Ureter (tissue), 1 donor: ENCODE measurements at places on chromosomes 7 and 10. TPM values are rescaled to one million over a fixed set of nuclear protein-coding genes. Genes with fewer than 3 reads are reported as not detected.
A peak's percentile ranks its signal among the peaks of the same experiment; 100 is the strongest.

The CYP2C19 gene
- not detected for total RNA-seq

GRCh38 chr10:87519582-87519981 lies 14.9 kb downstream of the MINPP1 start:
- DNase-seq = no peak

- no peak for DNase-seq
Observed at GRCh38 chr7:11831156-11831735, 752 bp downstream of the THSD7A start.

- no peak for DNase-seq
Observed at GRCh38 chr10:68192113-68192512, 39.8 kb downstream of the ATOH7 start.

The PIP gene
- total RNA-seq = not detected

DNA sequence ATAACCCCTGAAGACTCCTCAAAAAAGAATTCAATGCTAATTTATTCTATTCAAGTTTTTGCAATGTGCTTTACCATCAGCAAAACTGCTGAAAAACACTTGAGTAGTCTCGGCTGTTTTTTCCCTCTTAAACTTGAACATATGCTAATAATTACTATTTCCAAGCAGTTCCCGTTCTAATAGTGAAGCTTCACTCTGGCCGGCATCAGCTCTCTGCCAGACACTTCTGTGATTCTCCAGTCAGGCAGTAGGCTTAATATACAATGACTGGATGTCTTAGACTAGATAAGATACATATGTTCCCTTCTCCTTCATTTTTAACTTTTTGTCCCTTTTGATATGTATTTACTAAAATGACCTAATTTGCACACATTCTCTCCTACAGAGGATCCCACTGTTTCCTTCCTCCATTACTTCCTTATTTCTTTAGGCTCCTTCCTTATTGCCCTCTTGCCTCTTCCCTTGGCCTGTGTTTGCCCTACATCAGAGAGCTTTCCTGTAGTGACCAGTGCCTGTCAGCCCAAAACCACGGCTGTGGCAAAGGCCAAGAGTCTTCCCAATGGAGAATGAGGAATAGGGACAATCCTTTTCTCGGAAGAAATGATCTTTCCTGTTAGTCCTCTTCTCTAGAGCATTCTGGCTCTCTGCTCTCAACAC lies 23.5 kb downstream of the HEPACAM2 start:
- no peak for DNase-seq

DNA sequence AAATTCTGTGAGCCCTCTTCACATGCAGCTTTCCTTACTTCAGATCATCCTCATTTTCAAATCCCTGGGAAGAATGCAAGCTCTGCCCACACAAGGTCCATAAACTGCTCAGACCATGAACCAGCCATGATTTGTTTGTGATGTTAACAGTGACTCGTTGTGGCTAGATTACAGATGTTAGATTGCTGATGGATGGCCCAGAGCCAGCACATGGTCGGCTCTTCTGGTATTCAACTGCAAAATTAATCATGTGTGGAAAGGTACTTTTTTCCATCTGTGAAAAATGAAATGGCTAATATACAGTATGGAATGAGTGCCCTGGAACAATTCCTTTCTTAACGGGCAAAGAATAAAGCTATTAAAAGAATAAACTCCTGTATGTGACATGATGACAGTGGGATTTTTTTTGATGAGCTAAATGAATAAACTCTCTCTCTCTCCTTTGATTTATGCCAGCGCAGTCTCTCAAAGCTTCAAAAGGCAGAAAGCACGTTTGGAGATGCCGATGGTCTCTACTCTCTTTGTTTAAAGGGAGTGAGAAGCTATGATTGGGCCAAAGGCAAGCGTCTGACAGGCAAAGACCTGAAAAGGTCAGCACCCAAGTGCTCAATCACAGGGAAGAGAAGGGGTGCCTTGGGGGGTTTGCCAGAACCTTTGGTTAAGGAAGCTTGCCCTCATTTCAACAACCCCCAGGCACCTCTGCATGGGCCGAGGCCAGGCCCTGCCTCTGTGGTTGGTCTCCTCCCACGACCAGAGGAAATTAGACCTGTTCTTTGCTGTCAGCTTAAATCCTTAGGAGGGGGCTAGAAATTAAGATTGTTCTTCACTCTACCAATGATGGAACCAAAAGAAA lies 444.0 kb upstream of the NFE2L3 start:
- DNase-seq = no peak

GRCh38 chr7:130822642-130823041 lies 88.6 kb upstream of the KLF14 start:
- no peak for DNase-seq

GRCh38 chr7:44385434-44386138 lies 60.2 kb upstream of the CAMK2B start:
- no peak for DNase-seq

GRCh38 chr10:126224967-126225671 lies 163.2 kb downstream of the ADAM12 start:
- DNase-seq = no peak

- DNase-seq = no peak
Observed at GRCh38 chr7:55463686-55464262, 98.6 kb downstream of the LANCL2 start.

GRCh38 chr7:111568870-111569462 lies 6.7 kb upstream of the IMMP2L start:
- DNase-seq = no peak

GRCh38 chr10:97059006-97059871 lies 126.5 kb downstream of the SLIT1 start:
- no peak for DNase-seq

The GPR85 gene
- 2.8 TPM for total RNA-seq

GRCh38 chr7:157889480-157889879 lies 552.7 kb downstream of the DNAJB6 start:
- DNase-seq = no peak

The ANKRD61 gene
- total RNA-seq = not detected

DNA sequence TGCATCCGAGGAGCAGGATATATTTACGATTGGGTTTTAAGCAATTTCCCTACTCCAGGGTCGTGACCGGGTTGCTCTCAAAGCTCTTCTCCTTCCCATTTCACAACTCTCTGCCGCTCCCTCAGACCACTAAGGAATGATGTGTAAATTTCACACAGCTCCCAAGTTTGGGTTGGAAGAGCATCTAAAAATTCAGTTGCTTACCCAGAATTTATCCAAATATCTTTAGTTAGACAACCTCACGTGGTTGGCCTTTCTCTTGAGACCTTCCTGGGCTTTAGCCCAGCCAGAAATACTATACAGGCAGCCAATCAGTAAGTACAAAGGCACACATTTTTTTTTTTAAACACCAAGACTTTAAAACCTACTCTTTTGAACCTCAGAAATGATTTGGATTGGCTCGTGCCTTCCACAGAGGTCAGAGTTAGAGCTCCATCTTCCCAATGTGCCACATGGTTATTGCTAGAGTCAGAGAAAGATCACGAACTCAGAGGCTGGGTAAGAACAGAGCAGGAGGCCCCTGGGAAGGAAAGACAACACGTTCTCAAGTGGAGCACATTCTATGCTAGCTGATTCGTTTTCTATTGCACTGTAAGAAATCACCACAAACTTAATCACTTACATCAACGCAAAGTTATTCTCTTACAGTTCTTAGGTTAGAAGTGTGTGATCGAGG lies 335.4 kb upstream of the MGMT start:
- no peak for DNase-seq

DNA sequence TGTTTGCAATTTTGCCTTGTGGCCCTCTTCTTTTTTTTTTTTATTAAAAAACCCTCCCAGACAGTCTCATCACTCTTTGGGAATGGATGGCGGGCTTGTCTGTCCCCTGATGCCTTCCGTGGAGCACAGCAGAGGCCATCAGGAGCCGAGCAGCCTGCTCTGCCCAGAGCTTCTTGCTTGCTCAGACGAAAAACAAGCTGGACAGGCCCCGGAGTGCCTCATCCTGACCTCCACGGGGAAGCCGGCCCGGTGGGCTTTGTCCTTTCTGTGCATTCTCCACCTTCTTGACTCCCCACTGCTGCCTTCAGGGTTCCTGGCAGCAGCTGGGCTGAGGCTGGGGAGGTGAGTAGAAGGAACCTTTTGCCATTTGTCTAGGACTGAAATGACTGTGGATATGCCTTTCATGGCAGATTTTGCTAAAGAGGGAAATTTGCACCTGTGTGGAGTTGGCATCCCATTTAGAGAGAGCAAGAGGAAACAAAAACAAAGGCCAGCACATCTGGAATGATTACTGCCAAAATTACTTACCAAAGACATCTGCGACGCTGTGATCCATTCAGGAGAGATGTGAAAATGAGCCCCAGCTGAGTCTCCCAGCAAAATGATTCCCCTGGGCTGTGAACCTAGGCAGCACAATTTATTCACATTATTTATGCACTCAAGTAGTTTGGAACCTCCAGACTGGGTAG lies 108.3 kb downstream of the AOAH start:
- DNase-seq = no peak

GRCh38 chr10:86254081-86254480 lies 112.5 kb downstream of the GRID1 start:
- DNase-seq = peak; percentile 10

DNA sequence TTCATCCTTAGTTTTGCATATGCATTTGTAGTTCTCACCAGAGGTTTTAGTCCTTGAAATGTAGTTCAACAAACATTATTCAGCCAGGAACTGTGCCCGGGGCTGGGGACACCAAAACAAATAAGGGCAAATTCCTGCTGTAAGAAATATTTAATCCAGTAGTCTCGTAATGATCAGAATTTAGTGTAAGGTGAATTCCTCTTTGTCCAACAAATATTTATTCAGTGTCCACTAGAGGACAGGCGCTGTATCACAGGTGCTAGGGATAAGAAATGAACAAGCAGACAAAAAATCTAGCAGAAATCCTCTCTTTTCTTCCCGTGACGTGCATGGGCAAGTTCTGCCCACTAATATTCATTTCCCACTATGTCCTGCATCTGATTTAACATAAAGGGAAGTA lies 17.6 kb downstream of the LGI1 start:
- no peak for DNase-seq

GRCh38 chr10:30215141-30215540 lies 133.9 kb downstream of the MTPAP start:
- no peak for DNase-seq

GRCh38 chr7:54764861-54765260 lies 5.8 kb upstream of the SEC61G start:
- no peak for DNase-seq

The AGR2 gene
- 216 TPM for total RNA-seq

The SPAM1 gene
- not detected for total RNA-seq

The DTX2 gene
- total RNA-seq = 67.8 TPM

GRCh38 chr10:102597131-102597991 lies 46.9 kb upstream of the TRIM8 start:
- DNase-seq = no peak

DNA sequence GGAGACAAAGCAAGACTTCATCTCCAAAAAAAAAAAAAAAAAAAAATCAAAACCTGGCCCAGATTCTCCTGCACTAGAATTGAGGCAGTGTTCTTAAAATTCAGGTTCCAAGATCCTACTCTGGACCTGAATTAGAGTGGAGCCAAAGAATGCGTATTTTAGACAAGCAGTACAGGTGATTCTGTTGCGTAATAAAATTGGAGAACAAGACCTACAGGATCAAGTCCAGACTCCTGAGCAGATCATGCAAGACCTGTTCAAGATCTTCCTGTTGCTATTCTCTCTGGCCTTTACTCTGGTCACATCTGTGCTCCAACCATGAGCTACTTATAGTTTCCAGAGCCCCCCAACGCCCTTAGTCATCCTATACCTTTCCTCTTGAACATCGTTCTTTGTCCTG lies 51.5 kb upstream of the RSBN1L start:
- DNase-seq = no peak

GRCh38 chr7:87056346-87056745 lies 3.1 kb downstream of the ELAPOR2 start:
- DNase-seq = no peak

DNA sequence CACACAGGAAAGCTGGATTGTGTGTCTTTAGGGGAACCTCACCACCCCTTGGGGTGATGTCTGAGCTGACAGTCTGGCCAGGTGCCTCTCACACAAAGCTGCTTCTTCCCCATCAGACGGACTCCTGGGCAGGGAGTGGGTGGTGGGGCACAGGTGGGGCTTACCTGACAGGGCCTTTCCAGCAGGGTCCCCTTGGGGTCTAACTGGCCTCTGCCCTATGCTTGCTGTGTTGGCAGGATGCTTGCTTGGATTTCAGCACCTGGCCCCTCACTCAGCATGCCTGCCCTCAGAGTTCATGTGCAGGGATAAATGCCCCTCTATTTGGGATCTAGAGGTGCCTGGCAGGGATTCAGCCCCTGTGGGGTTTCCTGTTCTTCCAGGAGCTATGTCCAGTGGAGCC lies 496.9 kb upstream of the ZMIZ1 start:
- no peak for DNase-seq

GRCh38 chr10:11931038-11931437 lies 107.9 kb downstream of the PROSER2 start:
- no peak for DNase-seq

- DNase-seq = no peak
Observed at GRCh38 chr7:25861601-25862260, 290.3 kb upstream of the NFE2L3 start.

The ITGA8 gene
- total RNA-seq = 58.6 TPM

GRCh38 chr10:6766131-6766801 lies 186.2 kb upstream of the PRKCQ start:
- no peak for DNase-seq

- peak; percentile 44 for DNase-seq
Observed at GRCh38 chr7:146115851-146116520, 615 bp upstream of the CNTNAP2 start.

DNA sequence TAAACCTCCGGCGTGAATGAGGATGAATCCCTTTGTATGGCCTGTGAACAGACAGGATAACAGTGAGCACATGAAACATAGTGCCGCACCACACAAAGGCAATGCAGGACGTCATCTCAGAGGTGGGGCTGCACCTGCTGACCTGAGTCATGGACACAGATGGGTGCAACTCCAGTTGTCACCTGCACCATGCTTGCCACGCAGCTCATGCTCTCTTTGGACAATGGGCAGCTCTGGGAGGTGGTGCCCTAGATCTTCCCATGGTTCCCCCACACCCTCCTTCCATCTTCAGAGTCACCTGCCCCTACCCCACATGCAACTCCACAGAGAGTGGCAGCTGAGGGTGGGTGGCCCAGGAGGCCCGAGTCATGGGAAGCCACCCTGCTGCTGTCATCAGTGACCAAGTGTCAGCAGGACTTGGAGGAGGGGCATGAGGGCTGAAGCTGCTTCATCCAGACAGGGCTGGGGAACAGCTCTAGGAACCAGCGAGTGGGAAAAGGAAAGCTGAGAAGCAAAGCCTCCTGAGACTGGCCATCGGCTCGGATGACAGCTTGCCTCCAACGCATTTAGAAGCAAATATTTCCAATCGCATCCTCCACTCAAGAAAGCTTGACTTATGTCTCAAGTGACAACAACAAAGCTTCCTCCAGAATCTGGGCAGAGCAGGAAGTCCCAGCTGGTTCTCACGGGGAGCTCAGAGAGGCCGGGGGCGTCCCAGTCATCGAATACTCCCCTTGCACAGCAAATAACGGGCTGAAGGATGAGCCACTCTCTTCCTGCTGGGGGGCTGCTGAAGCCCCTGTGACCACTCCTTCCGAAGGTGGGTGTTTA lies 27.1 kb downstream of the VIPR2 start:
- DNase-seq = no peak

The BNIP3 gene
- 21.5 TPM for total RNA-seq

The HHEX gene
- 6.3 TPM for total RNA-seq

The ANLN gene
- total RNA-seq = 5.8 TPM

The PON1 gene
- not detected for total RNA-seq

GRCh38 chr7:99128076-99128950 lies 15.6 kb downstream of the SMURF1 start:
- DNase-seq = no peak

- DNase-seq = no peak
Observed at GRCh38 chr10:62637249-62638061, 167.1 kb upstream of the ADO start.
